ENCODE measurements at places on chromosomes 3 and 15. TPM values are rescaled to one million over a fixed set of nuclear protein-coding genes. Genes with fewer than 3 reads are reported as not detected.

DNA sequence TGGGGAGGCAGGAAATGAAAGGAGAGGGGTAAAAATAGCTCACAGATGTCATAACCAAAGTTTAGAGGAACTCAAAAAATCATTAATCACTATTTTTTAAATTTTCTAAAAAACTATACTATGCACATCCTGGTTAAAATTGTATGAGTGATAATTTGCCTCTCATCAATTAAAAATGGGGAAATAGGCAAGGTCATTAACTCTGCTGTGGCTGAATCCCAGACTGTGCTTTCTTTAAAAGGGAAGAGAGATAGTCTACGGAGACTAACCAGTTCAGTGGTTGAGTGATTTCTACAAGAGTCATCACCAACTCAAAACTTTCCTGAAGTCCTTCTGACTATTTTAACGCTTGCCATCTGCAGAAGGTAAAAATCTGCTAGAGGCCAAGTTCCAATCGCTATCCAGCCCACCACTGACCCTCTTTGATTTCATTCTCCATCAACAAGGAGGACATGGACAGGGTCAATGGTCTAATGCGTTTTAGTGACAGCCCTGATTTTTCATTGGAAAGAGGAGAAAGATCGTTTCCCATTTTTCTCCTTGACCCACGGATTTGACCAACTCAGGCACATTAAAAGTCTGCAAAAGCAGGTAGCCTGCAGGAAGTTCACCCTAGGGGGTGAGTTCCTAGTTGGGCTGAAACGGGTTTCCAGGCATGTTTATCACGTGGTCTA, 850 bp downstream of the SUCLG2 start:
- DNase-seq = no peak

GRCh38 chr3:59254976-59255375, 205.2 kb upstream of the CFAP20DC start:
- DNase-seq = no peak

- DNase-seq = no peak
Observed at GRCh38 chr3:77799278-77799677, 759.4 kb downstream of the ROBO2 start.

- DNase-seq = no peak
Observed at GRCh38 chr15:99123713-99124451, 19.0 kb downstream of the SYNM start.

DNA sequence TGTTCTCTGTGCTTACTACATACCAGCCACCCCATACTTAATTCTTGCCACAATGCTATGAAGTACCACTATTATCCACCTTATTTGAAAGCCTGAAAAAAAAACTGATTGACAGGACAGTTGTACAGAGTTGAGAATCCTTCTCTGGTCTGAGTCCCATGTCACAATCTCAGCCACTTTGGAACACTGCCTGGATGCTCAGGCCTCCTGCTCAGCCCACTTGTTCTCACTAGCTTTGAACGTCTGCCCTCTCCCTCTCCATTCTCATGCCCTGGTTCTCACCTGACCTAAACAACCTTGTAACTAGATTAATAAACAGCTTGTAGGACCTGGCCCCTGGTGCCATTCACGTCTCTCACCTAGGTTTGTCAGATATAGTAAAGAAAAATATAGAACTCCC, 53.9 kb downstream of the TRIM69 start:
- DNase-seq = no peak

DNA sequence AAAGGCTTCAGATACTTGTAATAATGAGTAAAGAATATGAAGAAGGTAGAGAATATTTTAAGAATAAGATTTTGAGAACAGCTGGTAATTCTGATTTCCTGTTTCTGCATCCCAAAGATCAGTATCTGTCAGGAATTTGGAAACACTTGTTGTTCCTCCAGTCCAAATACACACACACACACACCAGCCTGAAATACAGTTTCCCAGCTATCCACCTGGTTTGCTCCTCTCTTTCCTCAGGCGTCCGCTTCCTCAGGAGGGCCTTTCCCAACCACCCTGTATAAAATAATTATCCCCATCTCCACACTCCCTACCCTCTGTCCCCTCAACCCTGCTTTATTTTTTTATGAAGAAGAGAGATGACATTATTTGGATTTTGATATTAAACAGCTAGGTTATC, 2.0 kb upstream of the FSIP1 start:
- no peak for DNase-seq

DNA sequence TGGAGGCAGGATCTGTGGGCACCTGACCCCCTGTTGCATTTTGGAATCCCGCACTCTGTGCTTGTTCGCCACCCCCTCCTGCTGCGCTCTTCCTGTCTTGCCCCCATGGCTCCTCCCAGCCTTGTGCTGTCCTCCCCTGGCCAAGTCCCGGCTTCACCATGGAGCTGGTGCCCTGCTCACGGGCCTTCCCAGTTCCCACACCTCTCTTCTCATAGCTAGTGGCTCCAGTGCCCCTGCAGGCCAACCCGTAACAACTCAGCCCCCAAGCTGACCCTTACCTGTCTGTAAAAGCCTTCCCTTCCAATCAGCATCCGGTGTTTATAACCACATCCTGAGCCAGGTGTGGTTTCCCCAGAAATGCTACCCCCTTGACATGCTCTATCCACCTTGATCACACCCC, 407.7 kb upstream of the C2CD4B start:
- no peak for DNase-seq

DNA sequence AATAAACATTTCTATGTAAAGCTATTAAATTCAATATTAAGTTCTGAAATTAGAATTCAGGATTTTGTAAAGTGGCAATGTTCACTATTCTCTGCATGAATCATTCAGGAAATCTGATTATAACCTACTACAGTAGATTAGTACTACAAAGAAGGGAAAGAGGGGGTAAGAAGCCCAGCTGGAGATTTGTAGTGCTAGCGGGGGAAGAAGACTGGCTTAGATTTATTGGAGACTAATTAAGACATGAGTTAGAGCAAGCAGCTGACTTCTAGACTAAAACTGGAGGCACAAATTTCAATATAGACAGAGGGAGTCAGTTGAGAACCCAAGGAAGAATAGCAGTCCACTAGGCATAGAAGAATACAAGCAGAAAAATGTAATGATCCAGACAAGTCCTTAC, 55.8 kb upstream of the SETMAR start:
- no peak for DNase-seq

GRCh38 chr3:45868213-45868612, 18.1 kb upstream of the CCR9 start:
- DNase-seq = no peak

Gene HAPLN3
- 4.7 TPM for polyA plus RNA-seq

Gene RBP2
- polyA plus RNA-seq = 0.40 TPM

Gene GREM1
- polyA plus RNA-seq = 0.17 TPM

Measured in right renal pelvis (tissue), 4 donors.